Muscle of back (tissue), 13 donors: ENCODE measurements at places on chromosomes 13 and 19.

DNA sequence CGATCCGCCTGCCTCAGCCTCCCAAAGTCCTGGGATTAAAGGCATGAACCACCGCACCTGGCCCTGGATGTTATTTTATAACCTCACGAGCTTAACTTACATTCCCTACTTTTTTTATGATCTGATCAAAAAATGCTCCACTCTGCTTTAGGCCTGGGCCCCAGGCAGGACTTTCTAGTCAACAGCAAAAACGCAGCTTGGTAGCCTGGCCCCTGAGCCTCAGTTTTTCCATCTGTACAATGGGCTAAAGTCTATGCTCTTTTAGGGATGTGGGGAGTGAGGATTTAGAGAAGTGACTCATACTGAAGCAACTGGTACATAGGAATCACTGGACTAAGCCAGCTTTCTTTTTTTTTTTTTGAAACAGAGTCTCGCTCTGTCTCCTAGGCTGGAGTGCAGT, 11.9 kb upstream of the PIK3R2 start:
- no peak for DNase-seq

DNA sequence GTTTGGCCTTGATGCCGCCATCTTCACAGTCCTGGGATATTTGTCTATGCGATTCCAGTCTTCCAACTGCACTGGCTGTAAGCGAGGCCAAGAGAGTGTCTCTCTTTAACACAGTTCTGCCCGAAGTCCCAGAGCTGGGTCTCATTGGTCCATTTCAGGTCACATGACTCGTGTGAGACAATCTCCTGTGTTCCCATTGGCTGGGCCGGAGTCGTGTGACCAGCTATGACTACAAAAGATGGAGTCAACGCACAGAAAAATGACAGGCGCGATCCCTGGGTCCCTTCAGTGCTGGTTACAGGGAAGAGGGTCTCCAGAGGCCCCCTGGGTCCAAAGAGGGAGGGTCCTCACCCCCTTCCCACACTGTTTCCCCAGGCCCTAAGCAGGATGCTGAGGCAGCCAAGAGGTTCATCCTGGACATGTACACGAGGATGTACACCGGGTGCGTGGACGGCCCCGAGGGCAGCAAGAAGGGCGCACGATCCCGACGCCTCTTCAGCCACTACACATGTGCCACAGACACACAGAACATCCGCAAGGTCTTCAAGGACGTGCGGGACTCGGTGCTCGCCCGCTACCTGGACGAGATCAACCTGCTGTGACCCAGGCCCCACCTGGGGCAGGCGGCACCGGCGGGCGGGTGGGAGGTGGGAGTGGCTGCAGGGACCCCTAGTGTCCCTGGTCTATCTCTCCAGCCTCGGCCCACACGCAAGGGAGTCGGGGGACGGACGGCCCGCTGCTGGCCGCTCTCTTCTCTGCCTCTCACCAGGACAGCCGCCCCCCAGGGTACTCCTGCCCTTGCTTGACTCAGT, 15.9 kb upstream of the S1PR4 start:
- DNase-seq = no peak

- DNase-seq = no peak
Measured at GRCh38 chr19:7757358-7757757, 5.7 kb upstream of the CLEC4M start.

DNA sequence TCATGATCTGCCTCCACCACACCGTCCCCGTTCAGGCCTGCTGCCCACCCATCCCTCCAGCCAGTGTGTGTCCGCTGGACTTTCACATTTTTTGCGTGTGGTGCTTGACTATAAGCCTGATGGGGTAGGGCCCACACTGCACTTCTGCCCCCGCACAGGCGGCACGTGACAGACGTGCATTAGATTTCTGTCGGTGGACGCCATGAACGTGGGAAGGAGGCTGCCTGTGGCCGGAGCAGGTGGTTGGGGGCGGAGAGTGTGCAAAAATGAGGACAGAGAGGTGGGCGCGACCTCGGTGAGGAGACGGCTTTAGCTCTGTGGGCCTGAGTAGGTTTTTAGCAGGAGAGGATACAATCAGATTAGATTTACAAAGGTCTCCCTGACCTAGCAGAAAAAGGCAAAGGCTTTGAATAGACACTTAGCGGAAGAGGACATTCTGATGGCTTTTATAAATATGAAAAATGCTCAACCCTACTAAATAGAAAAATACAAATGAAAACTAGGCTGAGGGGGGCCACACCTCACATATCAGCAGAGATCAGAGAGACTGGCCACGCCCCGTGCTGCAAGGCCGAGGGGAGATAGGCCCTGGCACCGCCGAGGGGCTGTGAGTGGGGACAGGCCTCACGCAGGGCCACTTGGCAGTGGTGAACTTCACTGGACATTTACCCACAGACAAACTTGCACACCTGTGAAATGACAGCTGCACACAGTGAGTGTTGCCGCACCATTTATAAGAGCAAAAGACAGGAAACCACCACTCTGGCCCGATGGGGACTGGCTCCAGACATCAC, 25.4 kb downstream of the PAK4 start:
- no peak for DNase-seq

- peak; percentile 33 for DNase-seq
Measured at GRCh38 chr13:87820241-87820640, 149.1 kb downstream of the SLITRK5 start.

- no peak for DNase-seq
Measured at GRCh38 chr13:97948041-97948440, 5.4 kb upstream of the IPO5 start.

DNA sequence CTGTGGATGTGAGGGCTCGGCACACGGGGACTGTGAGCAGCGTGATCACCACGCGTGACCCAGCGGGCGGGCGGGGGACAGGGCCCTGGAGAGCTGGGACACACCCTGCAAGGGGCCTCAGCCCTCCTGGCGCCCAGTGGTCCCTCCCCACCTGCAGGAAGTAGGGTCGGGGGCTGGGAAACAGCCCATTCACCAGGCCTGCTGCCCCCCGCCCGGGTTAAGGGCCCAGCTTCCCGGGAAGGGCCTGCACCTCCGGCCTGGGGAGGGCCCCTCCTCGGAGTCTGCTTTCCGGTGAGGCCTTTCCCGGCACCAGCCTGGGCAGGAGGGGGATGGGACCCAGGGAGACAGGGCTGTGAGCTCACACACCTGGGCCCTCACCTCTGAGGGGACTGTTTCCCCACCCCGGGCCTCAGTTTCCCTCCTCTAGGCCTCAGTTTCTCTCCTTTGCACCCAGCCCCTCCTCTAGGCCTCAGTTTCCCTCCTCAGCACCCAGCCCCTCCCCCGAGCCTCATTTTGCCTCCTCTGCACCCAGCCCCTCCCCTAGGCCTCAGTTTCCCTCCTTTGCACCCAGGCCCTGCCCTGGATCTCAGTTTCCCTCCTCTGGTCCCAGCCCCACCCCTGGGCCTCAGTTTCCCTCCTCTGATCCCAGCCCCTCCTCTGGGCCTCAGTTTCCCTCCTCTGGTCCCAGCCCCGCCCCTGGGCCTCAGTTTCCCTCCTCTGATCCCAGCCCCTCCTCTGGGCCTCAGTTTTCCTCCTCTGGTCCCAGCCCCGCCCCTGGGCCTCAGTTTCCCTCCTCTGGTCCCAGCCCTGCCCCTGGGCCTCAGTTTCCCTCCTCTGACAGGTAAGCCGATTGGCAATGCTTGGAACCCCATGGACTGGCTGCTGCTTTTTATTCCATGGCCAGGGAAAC, 1.9 kb upstream of the MADCAM1 start:
- DNase-seq = no peak

DNA sequence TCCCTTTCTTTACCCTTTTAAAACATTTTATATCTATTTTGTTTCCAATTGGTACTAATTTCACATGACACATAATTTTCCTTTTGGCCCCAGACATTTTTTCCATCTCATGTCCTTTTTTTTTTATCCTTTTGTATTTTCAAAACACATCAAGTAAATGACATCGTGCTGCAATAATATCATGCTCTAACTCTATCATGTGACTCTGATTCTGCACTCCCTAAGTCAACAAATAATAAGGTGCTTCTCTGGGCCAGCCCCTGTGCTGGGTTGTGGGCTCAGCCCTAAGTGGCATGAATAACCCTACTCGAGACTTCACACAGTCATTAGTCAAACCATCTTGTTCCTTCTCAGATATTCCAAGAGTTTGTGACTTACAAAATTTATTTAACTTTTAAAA, 21.7 kb downstream of the NALCN start:
- no peak for DNase-seq

GRCh38 chr13:58953638-58954037, 1210.1 kb downstream of the DIAPH3 start:
- DNase-seq = no peak

GRCh38 chr13:79090552-79091124, 315.4 kb downstream of the RBM26 start:
- no peak for DNase-seq

DNA sequence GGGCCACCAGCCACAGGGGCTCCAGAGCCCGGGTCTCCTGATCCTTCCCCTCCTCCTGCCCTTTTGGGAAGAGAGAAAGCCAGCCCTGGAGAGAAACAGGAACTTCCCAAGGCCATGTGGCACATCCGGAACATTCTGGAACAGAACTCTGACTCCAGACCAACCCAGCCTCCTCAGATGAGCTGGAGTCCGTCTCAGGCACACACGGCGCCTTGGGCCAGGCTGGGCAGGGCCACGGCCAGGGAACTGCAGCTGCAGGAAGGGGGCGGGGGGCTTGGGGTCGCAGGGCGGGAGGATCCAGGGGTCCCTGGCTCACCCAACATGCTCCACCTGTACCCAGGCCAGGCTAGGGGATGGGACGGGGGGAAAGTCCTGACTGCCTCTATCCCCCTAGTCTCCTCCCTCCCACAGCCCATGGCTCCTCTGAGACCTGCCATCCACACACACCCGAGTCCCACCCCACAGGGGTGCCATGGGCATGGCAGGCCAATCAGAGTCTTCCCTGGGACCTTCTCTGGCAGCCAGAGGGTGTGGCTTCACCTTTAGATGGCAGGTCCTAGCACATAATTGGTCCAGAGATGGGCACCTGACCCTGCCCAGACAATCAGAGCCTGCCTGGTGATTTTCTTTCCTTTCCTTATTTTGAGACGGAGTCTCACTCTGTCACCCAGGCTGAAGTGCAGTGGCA, 22.9 kb downstream of the SBNO2 start:
- no peak for DNase-seq

- DNase-seq = no peak
Measured at GRCh38 chr19:18669524-18669817, 14.0 kb upstream of the CRTC1 start.

DNA sequence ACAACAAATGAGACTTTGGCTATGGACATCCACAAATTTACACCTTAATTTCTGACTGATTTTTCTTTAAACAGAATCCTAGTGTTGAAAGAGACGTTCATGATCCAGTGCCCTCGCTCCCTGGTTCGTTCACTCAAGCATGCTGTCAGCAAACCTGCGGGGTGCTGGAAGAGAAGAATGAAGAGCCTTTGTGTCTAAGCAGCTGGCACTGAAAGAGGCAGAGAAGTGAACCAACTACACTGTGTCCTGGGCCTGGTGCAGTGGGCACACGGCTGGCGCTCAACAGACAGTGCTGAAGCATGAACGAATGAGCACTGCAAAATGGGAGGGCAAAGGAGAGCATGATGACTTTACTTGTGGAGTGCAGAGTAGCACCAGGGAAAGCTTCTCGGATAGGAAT, 46.8 kb downstream of the MIPEP start:
- no peak for DNase-seq

DNA sequence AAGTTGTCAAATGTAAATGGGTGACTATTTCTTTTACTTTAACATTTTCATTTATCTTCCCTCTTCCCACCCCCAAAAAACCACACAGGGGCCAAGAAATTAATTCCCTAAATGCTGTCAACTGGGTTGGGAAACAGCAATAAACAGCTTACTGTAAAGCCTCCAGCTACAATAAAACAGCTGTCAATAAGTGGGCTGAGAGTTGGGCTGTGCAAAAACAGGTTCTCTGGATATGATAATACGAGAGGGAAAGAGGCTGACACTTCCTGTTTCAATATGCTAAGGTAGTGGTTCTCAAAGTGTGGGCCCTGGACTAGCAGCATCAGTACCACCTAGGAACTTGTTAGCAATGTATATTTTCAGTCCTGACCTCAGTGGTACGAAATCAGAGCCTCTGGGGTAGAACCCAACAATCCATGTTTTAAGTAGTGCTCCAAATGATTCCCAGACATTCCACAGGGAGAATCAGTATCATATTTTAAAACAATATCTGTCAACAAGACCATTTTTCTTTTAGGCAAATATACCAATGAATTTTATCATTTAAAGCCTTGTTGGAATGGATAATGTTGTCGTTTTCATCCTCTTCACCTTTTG, 8.4 kb downstream of the PCDH9 start:
- peak; percentile 48 for DNase-seq

GRCh38 chr13:94813920-94814475, 101.7 kb upstream of the SOX21 start:
- no peak for DNase-seq

DNA sequence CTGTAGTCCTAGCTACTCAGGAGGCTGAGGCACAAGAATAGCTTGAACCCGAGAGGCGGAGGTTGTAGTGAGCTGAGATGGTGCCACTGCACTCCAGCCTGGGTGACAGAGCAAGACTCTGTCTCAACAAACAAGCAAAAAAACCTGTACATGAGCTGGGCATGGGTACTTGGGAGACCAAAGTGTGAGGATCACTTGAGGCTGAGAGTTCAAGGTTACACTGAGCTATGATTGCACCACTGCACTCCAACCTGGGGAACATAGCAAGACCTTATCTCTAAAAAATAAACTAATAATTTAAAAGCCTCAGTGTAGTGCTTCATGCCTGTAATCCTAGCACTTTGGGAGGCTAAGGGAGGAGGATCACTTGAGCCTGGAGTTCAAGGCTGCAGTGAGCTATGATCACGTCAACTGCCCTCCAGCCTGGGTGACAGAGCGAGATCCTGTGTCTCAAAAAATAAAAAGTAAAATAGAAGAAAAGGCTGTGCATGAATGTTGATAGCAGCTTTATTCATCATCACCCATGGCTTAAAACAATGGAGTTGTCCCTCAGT, 12.3 kb upstream of the DOCK6 start:
- no peak for DNase-seq

DNA sequence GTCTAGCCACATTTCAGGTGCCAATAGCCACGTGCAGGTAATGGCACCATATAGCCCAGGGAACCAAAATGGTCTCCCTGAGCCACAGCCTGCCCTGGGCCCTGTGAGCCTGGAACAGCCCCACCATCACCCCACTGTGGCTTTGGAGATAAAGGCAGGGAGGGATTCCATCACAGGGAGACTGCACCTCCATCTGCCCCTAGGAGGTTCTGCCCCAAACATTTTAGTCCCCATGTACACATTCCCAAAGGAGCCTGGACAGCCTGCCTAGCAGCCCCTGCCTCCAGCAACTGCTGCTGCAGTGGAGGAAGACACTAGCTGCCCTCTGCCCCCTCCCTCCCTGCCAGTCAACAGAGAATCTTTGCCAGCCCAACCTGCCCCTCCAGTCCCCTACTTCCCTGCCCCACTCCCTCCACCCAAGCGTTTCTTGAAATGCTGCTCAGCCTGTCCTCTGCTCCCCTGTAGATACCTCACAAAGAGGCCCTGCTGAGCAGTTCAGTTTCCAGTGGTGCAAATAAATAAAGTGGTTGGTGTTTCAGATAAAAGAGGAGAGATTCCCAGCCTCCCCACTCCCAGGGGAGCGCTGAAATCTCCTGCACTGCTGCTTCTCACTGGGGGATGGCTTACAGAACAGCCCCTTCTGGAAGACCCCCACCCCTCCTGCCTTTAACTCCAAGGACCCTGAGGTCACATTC, 921.8 kb downstream of the UQCRFS1 start:
- no peak for DNase-seq

- no peak for DNase-seq
Measured at GRCh38 chr13:33448889-33449288, 163.3 kb upstream of the STARD13 start.
